ENCODE measurements at places on chromosomes 6 and 20.

GRCh38 chr20:54633374-54634355, 158.3 kb downstream of the DOK5 start:
- no peak for DNase-seq

GRCh38 chr6:105209950-105210706, 30.3 kb upstream of the POPDC3 start:
- DNase-seq = no peak

DNA sequence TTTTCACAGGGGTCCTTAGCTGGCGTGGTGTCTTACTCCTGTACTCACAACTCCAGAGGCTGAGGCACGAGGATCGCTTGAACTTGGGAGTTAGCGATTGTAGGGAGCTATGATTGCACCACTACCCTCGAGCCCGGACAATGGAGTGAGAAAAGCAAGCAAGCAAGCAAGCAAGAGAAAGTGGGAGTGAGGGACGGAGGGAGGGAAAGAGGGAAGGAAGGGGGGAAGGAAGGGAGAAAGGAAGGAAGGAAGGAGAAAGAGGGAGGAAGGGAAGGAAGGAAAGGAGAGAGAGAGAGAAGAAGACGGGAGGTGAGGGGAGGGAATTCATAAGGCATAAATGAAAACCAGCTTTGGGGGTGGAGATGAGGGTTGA, 120.5 kb downstream of the TRIM27 start:
- no peak for DNase-seq

DNA sequence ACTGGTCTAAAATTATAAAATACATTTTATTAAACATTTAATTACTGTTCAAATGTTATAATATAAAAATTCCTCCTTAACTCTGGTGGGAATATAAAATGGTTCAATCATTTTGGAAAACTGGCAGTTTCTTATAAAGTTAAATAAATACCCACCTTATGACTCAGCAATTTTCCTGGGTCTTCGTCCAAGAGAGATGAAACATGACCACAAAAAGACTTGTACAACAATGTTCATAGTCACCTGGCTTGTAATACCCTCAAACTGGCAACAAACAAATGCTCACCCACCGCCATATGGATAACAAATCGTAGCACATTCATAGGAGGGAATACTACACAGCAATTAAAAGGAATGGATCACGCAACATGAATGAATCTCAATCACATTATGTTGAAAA, 66.0 kb upstream of the RIN2 start:
- DNase-seq = no peak

DNA sequence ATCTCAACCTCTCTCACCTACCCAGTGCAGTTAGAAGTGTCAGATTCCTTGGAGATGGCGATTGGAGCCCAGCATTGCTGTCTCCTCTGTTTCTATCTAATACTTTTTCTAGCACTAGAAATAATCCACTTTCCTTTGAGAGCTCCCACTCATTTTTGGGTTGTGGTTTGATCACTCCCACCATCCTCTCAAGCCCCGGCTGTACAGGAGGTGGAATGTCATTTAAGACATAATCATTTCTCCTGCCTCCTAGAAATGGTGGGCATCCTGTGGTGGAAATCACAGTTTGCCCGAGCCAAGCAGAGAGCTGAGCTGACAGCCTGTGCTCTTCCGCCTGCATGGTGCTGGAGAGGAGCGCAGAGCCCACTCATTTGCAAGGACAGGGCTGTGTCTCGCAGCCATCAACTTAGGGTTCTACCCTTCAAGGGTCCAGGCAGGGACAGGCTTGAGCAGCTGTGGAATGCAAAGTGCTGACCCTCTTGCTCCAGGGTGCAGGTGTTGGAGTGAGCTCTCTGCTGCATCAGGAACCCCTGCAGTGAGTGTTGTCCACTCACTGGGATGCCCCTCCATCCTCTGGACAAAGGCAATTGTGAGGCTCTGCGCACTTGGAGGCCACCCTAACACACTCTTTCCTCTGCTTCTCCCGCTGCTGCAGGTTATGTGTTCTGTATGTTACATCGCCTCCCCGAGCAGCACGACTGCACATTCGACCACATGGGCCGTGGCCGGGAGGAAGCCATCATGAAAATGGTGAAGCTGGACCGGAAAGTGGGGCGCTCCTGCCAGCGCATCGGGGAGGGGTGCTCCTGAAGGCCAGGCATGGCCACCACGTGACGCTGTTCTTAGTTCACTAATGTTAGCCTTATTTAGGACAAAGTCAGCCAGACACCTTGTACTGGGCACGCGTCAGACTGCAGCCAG, 332.3 kb downstream of the ZFAND3 start:
- no peak for DNase-seq

DNA sequence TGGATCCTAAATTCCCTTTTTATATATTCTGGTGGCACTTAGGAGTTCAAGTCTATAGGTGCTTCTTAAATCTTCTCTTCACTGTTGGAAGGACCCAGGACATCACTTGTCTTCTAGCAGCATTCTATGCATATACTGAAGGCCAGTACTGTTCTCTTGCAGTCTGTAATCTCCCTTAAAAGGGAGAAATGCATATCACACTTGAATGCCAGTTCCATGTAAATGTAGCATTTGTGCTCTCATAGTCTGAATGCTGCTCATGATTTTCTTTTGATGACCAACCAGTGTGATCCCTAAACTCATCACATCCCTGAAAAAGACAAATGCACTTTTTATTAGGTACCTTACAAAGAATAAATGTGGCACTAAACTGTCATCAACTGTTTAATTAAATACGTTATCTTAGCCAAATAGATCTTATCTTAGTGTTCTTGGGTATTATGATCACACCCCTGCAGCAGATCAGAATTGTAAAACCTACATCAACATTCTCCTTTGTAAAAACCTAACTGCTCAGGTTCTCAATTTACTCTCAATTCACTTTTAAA, 176.1 kb downstream of the EPHA7 start:
- DNase-seq = no peak

DNA sequence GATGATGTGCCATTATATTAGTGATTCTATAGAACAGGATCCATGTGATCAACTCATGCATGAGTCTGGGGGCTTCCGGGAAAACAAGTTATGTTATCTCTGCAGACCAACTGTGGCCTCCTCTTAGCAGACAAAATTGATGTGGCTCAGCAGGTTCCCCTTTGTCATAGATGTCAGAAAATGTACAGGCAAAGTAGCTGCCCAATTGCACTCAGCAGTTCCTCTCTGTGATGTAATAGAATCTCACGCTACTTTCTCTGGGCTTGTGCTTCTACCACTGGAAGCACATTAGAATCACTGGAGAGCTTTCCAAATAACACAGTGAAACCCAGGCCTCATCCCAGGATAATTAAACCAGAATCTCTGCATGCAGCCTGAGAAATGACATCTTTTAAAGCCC, 253.1 kb downstream of the SLC24A3 start:
- no peak for DNase-seq

- DNase-seq = no peak
These were observed 93.9 kb downstream of the PRND start for GRCh38 chr20:4815628-4816027.

GRCh38 chr6:3244003-3244831, 14.5 kb upstream of the PSMG4 start:
- DNase-seq = no peak

GRCh38 chr20:63930971-63931553, 25.2 kb downstream of the UCKL1 start:
- no peak for DNase-seq

DNA sequence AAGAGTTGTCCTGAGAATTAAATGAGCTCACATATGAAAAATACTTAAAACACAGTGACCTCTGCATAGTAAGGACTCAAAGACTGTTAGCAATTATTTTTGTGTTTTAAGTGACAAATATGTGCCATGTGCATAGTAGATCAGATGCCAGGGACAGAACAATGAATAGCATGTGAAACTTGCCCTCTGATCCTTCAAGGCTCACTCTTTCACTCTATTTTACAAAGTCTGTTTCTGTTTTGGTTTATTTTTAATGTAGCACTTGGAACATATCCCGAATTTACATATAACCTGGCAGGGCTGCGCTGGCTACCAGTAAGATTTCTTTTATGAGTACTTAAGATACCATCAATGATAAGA, 135.5 kb upstream of the TNFAIP3 start:
- no peak for DNase-seq

- DNase-seq = no peak
These were observed 3.9 kb downstream of the SLC22A2 start for GRCh38 chr6:160254467-160255312.

DNA sequence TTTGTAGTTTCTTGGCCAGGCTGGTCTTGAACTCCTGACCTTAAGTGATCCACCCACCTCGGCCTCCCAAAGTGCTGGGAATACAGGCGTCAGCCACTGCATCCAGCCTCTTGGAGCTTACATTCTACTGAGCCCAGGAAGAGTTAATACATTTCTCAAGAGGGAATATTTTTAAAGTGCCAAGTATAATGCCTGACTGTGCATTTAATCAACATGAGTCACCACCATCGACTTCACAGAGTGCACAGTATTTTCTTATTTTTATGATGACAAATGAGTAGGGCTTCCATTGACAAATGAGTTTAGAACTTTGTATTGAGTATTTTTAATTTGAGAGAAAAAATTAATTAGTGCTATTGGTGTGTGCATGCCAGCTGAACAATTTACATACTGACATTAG, 72.2 kb downstream of the SASH1 start:
- DNase-seq = no peak

DNA sequence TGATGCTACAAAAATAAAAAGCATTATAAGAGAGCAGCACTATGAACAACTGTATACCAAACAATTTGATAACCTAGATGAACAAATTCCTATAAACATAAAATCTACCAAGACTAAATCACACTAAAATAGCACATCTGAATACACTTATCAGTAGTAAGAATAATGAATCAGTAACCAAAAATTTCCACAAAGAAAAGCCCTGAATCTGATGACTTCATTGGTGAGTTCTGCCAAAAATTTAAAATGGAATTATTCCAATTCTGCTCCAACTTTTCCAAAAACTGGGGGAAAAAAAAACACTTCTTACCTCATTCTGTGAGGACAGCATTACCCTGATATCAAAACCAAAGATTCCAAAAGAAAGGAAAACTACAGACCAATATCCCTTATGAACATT, 206.2 kb downstream of the WDR27 start:
- DNase-seq = no peak

DNA sequence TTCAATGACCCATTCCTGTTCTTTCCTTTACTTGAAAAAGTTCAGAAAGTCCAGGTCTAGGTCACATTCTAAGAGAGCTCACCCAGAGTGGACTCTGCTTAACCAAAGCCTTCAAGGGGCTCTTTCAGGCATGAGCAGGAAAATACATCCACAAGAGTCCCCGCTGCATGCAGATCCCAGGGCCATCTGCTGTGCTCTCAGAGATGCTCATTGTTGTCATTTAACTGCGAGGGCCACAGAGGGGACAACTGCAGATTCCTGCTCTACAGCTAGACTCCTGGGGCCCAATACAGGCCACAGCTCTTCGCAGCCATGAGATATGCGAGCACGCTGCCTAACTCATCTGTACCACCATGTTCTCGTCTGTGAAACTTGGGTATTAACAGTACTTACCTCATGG, 295.6 kb upstream of the QKI start:
- DNase-seq = no peak

- DNase-seq = no peak
These were observed 50.0 kb downstream of the SLC23A2 start for GRCh38 chr20:4951299-4951698.

GRCh38 chr6:66628917-66629316, 921.9 kb upstream of the EYS start:
- no peak for DNase-seq

DNA sequence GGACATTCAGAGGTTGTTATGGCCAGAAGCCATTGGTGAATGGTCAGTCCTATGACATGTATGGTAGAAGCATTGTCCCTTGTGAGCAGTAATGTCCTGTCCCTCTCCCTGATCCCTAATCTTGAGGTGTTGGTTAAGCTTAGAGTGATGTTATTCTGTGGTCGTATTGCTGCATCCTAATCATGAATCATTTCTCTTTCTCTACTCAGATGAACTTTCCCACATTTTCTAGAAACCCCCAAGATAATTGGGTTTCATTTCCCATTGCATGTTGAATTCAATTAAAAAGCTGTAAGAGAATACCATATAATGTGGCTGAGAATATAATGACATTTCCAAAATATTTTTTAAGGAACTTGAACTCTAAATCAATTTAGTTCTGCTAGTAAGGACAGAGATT, 175.1 kb downstream of the PLCB4 start:
- no peak for DNase-seq

GRCh38 chr20:22905658-22906057, 129.5 kb upstream of the SSTR4 start:
- no peak for DNase-seq

All from GF-D8 (cell line).